Activated naive CD8-positive, alpha-beta T cell treated with anti-CD3 and anti-CD28 coated beads, Interleukin-2, amount 50 U/mL, for 24 hours (primary cell): ENCODE measurements at places on chromosomes 7 and 10.

DNA sequence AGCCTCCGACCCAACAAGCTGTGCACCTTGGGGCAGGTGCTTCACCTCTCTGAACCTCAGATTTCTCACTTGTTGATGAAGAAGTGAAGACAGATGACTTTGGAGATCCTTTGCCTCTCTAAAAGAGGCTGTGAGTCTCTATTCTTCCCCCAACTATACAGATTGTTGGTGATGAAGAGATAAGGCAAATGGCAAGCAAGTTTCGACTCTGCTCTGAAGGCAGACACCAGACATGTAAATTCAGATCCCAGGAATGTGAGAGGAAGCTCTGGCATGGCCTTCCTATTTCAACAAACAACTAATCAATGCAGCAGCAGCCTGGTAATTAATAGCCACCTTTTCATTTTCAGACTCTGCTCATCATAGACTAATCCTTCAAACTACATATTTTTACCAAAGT lies 74.2 kb upstream of the EGR2 start:
- no peaks in the 10 kb centered on the region for H3K36me3 ChIP-seq
- no peak for DNase-seq
- no peak overlapping the region for H3K27ac ChIP-seq
- no peak overlapping the region for H3K4me3 ChIP-seq
- peaks cover 28% of the 10 kb centered on the region for H3K27me3 ChIP-seq

DNA sequence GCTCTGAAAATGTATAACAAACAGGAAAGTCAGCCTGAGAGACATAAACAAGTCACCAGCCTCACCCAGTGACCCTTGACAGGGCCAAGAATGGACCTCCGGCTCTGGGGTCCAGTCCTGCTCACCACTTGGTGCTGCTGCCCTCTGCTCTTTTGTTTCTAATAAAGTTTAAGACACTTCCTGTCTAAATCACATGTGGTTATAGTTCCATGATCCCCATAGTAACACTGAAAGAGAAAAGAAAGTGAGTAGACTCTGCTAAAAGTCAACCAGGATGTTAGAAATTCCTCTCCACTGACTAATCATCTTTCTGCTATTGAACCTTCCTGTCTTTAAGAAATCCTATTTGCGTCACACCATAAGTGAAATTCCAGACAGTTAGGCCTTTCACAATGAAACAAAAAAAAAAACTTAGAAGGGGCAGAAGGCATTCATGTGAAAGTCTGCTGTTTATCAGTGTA lies 179.2 kb upstream of the BET1 start:
- H3K27me3 ChIP-seq = peaks cover 7% of the 10 kb centered on the region
- no peaks in the 10 kb centered on the region for H3K36me3 ChIP-seq
- H3K4me1 ChIP-seq = peaks cover 5% of the 10 kb centered on the region
- no peak overlapping the region for H3K27ac ChIP-seq

- peaks cover 12% of the 10 kb centered on the region for H3K4me1 ChIP-seq
- peak; percentile 58 for DNase-seq
- H3K27me3 ChIP-seq = peaks cover 13% of the 10 kb centered on the region
- H3K4me3 ChIP-seq = no peak overlapping the region
- H3K27ac ChIP-seq = no peak overlapping the region
- no peaks in the 10 kb centered on the region for H3K36me3 ChIP-seq
Observed at GRCh38 chr10:99560277-99561126, 27.8 kb downstream of the NKX2-3 start.

GRCh38 chr7:32531402-32531801 lies 36.1 kb downstream of the AVL9 start:
- no peak for DNase-seq
- H3K27me3 ChIP-seq = no peaks in the 10 kb centered on the region
- H3K27ac ChIP-seq = no peak overlapping the region
- H3K4me3 ChIP-seq = no peak overlapping the region
- H3K4me1 ChIP-seq = peaks cover 39% of the 10 kb centered on the region

DNA sequence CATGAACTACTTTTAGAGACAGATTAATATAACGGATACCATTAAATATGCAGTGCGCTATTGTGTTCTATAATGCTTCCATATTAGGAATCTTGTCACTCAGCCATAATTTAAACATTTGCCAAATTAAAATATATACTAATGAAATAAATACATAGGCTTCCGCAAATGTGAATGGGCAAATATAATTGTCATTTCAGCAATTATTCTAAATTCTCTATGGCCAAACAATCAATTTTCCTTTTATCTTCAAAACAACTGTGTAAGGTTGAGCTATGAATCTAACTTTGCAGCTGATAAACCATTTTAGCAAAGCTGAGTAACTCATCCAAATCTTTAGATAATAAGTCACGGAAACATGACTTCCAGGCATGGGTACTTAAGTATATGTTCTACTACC lies 20.7 kb upstream of the TSPAN13 start:
- H3K27me3 ChIP-seq = no peaks in the 10 kb centered on the region
- DNase-seq = no peak
- H3K36me3 ChIP-seq = no peaks in the 10 kb centered on the region
- no peak overlapping the region for H3K4me3 ChIP-seq
- H3K4me1 ChIP-seq = no peaks in the 10 kb centered on the region
- no peak overlapping the region for H3K27ac ChIP-seq

- no peaks in the 10 kb centered on the region for H3K36me3 ChIP-seq
- no peak overlapping the region for H3K27ac ChIP-seq
- DNase-seq = no peak
- no peaks in the 10 kb centered on the region for H3K27me3 ChIP-seq
- peaks cover 4% of the 10 kb centered on the region for H3K4me1 ChIP-seq
Observed at GRCh38 chr10:11881477-11882417, 58.6 kb downstream of the PROSER2 start.

DNA sequence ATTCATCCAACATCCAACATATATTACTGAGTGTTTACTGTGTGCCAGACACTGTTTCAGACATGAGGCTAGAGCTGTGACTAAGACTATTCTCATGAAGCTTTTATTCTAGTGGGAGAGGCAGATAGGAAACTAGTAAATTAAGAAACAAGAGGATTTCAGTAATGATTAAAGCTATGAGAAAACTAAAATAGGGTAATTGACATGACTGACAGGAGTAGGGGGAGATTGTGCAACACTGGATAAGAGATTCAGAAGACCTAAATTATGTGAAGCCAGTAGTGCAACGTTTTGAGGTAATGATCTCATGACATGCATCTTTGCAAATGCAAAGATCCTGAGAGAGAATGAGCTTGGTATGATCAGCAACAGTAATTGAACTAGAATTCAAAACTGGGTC lies 48.6 kb upstream of the MKLN1 start:
- DNase-seq = no peak
- H3K4me3 ChIP-seq = no peak overlapping the region
- H3K36me3 ChIP-seq = no peaks in the 10 kb centered on the region
- H3K27ac ChIP-seq = no peak overlapping the region
- H3K27me3 ChIP-seq = no peaks in the 10 kb centered on the region

GRCh38 chr7:86863452-86863851 lies 196.0 kb downstream of the ELAPOR2 start:
- no peaks in the 10 kb centered on the region for H3K4me1 ChIP-seq
- H3K4me3 ChIP-seq = no peak overlapping the region
- no peak for DNase-seq
- H3K27me3 ChIP-seq = peaks cover 2% of the 10 kb centered on the region
- H3K27ac ChIP-seq = no peak overlapping the region

- peak overlapping the region; percentile 97 for H3K27ac ChIP-seq
- no peaks in the 10 kb centered on the region for H3K27me3 ChIP-seq
- peaks cover 33% of the 10 kb centered on the region for H3K4me1 ChIP-seq
- H3K36me3 ChIP-seq = no peaks in the 10 kb centered on the region
Observed at GRCh38 chr7:43905956-43906330, 453 bp downstream of the URGCP start.

GRCh38 chr10:50421026-50421719 lies 169.9 kb upstream of the ASAH2 start:
- H3K4me1 ChIP-seq = peaks cover 34% of the 10 kb centered on the region
- peak; percentile 40 for DNase-seq
- H3K4me3 ChIP-seq = no peak overlapping the region
- peaks cover 11% of the 10 kb centered on the region for H3K36me3 ChIP-seq
- H3K27me3 ChIP-seq = no peaks in the 10 kb centered on the region

DNA sequence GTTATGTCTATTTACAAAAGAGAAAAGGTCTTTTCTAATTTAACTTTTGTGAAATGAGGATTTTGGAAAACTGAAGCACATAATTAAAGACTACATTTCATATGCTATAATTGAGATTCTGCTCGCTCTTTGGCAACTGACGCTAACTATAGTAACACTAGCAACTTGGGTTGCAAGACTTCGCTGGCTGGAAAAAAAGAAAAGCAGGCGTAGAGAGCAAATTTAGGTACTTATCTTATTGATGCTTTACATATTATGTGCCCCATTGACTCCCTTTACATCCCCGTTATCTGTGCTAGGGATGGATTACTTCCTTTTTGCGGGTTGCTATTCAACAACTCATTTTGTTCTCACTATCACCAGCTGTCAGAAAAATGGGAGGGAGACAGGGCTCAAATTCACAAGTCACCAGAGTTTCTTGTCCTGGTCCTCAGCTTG lies 10.5 kb downstream of the SEMA3C start:
- no peak for DNase-seq
- H3K4me3 ChIP-seq = no peak overlapping the region
- no peak overlapping the region for H3K27ac ChIP-seq
- no peaks in the 10 kb centered on the region for H3K4me1 ChIP-seq
- H3K36me3 ChIP-seq = no peaks in the 10 kb centered on the region

GRCh38 chr7:143322760-143323633 lies 7.1 kb downstream of the CLCN1 start:
- H3K4me1 ChIP-seq = peaks cover 6% of the 10 kb centered on the region
- DNase-seq = no peak
- no peak overlapping the region for H3K4me3 ChIP-seq

- H3K4me3 ChIP-seq = no peak overlapping the region
- DNase-seq = no peak
- H3K36me3 ChIP-seq = no peaks in the 10 kb centered on the region
- H3K4me1 ChIP-seq = peaks cover 8% of the 10 kb centered on the region
- H3K27ac ChIP-seq = no peak overlapping the region
Observed at GRCh38 chr10:22874189-22874854, 53.5 kb upstream of the ARMC3 start.

- H3K4me1 ChIP-seq = peaks cover 2% of the 10 kb centered on the region
- peaks cover 6% of the 10 kb centered on the region for H3K36me3 ChIP-seq
- no peak overlapping the region for H3K4me3 ChIP-seq
- DNase-seq = no peak
Observed at GRCh38 chr7:102451371-102452054, 13.2 kb downstream of the ALKBH4 start.

DNA sequence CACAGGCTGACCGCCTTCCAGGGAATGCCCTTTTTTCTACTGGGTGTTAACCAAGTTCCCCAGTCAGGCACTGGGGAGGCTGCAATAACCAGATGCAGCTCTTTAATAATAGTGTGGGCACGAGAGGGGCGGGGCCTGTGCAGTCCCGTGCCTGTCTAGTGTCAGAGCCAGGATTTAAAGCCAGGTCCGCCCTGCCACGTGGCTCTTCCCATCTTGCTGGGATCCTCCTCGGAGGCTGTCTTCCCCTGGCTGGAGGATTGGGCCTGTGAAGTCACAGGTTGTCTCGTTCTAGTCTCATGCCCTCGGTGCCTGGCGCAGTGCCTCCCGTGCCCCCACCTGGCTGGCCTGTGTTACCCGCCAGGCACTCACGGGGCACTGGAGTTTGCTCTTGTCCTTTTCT lies 25.2 kb downstream of the TMEM120A start:
- H3K36me3 ChIP-seq = peaks cover 10% of the 10 kb centered on the region
- H3K27ac ChIP-seq = no peak overlapping the region
- no peak overlapping the region for H3K4me3 ChIP-seq

- no peak overlapping the region for H3K27ac ChIP-seq
Observed at GRCh38 chr7:149104749-149105148, 14.2 kb upstream of the ZNF786 start.

GRCh38 chr10:119100434-119101238 lies 3.3 kb upstream of the DENND10 start:
- no peak overlapping the region for H3K4me3 ChIP-seq
- H3K36me3 ChIP-seq = no peaks in the 10 kb centered on the region
- no peak for DNase-seq
- no peaks in the 10 kb centered on the region for H3K27me3 ChIP-seq
- peaks cover 17% of the 10 kb centered on the region for H3K4me1 ChIP-seq
- peak overlapping the region; percentile 55 for H3K27ac ChIP-seq

DNA sequence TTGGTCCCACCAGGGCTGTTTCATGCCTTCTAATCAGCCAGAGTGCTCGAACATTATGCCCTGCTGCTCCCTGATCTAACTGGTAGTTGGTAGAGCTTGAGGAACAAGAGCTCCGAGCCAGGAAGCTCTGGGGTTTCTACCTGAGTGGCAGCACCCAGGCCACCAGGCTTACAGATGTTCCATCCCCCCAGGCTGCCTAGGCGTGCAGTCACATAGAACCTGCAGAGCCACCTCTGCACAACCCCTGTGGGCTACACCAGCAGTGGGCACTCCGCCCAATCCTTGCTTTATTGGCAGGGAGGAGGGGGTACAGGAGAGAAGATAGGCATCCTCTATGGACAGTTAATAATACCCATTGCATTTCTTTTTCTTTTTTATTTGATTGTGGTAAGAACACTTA lies 21.8 kb downstream of the MAP3K8 start:
- peaks cover 19% of the 10 kb centered on the region for H3K4me1 ChIP-seq
- peak overlapping the region; percentile 46 for H3K27ac ChIP-seq
- H3K36me3 ChIP-seq = peaks cover 33% of the 10 kb centered on the region

GRCh38 chr10:133590970-133591359 lies 25.6 kb upstream of the SYCE1 start:
- no peaks in the 10 kb centered on the region for H3K4me1 ChIP-seq
- DNase-seq = no peak
- peaks cover 31% of the 10 kb centered on the region for H3K27me3 ChIP-seq
- no peak overlapping the region for H3K4me3 ChIP-seq
- no peak overlapping the region for H3K27ac ChIP-seq

- H3K27ac ChIP-seq = no peak overlapping the region
- H3K4me1 ChIP-seq = no peaks in the 10 kb centered on the region
- H3K36me3 ChIP-seq = peaks cover 5% of the 10 kb centered on the region
- no peak overlapping the region for H3K4me3 ChIP-seq
Observed at GRCh38 chr10:133180965-133181639, 21.1 kb downstream of the KNDC1 start.

GRCh38 chr10:60626037-60626436 lies 152.2 kb upstream of the CDK1 start:
- no peak for DNase-seq
- H3K4me1 ChIP-seq = no peaks in the 10 kb centered on the region
- no peak overlapping the region for H3K27ac ChIP-seq
- no peak overlapping the region for H3K4me3 ChIP-seq

DNA sequence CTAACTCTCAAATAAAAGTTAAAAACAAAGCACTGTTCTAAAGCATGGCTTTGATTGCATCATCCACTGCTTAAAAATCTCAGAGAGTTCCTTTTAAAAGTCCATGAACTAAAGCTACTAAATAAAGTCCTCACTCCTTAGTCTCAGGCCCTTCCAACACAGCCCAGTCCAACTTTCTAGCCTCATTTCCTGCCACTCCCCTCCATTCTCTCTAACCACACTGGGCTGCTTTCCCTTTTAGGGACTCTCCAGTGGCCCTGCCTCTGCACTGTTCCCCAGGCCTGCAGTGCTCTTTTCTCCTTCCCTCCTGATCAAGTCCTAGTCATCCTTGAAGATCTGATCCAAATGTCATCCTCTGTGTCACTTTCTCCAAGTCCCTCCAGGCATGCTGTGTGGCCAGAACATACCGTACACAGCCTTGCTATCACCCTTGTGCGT lies 56.9 kb upstream of the PPP1R3C start:
- no peaks in the 10 kb centered on the region for H3K4me1 ChIP-seq
- no peak for DNase-seq
- no peak overlapping the region for H3K27ac ChIP-seq
- no peak overlapping the region for H3K4me3 ChIP-seq

- DNase-seq = no peak
- no peaks in the 10 kb centered on the region for H3K36me3 ChIP-seq
- no peak overlapping the region for H3K4me3 ChIP-seq
- peaks cover 17% of the 10 kb centered on the region for H3K27me3 ChIP-seq
- H3K27ac ChIP-seq = no peak overlapping the region
Observed at GRCh38 chr10:113028456-113029440, 78.7 kb downstream of the TCF7L2 start.

GRCh38 chr7:107672183-107672582 lies 11.6 kb downstream of the SLC26A4 start:
- peaks cover 4% of the 10 kb centered on the region for H3K4me1 ChIP-seq
- no peak overlapping the region for H3K27ac ChIP-seq
- DNase-seq = no peak
- peaks cover 21% of the 10 kb centered on the region for H3K27me3 ChIP-seq
